ENCODE measurements at places on chromosomes 1 and 21.

DNA sequence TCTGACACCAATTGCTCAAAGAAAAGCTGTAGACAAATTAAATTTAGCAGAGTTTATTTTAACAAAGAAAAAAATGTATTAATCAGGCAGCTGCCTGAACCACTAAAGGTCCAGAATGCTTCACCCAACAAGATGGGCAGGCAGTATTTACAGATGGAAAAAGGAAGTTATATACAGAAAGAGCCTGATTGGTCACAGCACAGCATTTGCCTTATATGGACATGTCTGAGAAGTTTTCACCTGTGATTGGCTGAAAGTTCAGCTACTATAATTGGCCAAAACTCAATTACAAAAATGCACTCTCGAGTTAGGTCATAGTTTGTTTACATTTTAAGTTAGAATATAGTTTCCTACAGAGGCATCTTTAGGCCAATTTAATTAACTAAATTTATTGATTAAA lies 15.1 kb upstream of the FMO1 start:
- DNase-seq, result no peak

DNA sequence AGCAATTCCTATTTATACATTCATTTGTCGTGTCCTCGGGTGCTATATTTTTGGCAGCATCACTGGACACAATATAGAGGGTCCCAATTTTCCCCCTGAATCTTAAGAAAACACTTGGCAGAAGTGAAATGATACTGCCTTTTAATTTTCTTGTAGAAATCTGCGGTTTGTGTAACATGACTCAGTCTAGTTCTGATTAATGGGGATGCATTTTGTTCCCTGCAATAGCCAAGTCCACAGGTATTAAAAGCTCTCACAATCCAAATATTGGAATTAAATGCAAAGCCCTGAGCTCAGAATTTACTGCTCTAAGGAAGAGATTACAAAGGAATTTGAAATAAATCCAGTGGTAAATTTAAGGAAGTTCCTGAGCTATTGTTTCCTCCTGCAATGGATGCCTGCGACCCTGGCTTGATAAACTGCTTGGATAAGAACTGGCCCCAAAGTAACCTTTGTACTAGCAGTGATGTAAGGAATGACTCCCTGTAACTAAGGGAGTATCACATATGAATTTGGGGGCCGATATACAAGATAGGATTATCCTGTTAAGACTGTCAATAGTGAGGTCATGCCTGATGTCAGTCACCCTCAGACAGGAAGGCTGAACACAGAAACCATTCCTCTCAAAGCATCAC lies 349.7 kb upstream of the C1orf87 start:
- DNase-seq, result no peak

DNA sequence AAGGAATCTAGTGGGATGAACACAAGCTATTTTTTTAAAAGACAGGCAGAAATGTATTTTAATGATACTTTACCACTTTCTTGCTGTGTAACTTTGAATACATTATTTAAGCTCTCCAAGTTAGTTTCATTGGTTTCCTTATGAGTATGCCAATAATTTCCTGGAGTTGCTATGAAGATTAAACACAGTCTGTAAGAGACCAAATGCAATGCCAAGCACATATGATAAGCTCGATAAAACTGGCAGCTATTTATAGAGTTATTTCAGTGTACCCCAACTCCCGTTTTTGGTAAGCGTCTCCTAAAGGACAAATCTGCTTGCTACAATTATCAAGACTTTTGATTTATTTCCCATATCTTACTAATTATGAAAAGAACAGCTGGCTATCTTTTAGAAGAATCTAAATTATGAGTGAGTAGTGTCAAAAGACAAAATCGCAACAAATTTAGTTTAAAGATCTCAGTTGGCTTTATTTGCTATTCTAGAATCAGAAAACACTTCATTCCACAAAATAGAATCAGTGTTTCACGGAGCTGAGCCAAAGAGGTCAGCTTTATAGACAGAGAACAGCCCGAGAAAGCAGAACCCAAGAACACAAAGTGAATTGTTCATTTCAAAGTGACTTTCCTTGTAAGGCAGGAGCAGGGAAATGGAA lies 7.2 kb upstream of the MAP10 start:
- no peak for DNase-seq

DNA sequence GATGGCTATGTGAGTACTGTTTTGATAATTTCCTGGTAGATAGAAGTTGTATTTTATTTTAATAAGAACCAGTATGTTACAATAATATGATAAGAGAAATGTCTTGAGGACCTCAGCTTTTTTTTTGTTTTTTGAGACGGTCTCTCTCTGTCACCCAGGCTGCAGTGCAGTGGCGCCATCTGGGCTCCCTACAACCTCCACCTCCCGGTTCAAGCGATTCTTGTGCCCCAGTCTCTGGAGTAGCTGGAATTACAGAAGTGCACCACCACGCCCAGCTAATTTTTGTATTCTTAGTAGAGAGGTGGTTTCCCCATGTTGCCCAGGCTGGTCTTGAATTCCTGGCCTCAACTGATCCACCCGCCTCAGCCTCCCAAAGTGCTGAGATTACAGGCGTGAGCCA lies 968.1 kb upstream of the ADGRL4 start:
- no peak for DNase-seq

DNA sequence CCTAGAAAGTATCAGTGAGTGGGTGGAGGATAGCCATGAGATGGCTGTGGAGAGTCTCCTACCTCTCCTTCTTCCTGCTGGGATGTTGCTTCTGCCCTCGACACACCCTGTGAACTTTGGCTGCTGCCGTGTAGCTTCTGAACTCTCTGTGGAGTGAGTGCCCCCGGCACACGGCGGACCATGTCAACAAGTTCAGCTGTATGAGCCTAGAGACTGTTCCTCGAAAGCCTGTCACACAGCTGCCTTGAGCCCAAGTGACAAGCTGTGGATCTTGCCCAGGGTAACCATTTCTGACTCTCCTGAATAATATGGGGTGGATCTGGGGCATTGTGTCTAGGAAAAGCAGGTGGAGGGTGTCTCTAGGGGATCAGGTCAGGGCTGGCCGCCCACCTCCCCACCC lies 143.2 kb downstream of the NOS1AP start:
- no peak for DNase-seq

DNA sequence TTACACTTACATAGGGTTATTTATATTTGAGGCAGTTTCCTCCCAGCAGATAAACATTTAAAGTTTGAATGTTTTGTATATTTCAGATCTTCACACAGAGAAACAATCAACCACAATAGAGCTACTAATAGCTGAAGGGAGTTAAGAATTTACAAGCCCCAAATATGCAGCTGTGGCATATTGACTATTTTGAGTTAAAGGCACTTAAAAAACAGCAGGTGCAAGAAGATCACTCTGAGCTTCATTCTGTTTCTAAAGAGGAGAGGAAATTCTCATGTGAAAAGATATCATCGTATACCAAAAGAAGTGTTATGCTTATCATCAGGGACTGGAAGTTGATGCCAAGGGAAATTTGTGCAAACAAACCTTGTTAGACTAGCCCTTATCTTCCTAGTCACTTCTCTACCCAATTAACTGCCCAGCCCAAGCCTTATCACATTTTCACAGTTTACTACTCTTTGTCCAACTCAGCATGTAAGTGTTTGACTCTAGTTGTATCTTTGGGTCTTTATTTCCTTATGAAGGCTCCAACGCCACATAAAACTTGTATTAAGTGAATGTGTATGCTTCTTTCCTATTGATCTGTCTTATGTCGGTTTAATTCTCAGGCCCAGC lies 66.3 kb upstream of the COG2 start:
- no peak for DNase-seq
